ENCODE measurements at places on chromosomes 5 and 9. TPM values are rescaled to one million over a fixed set of nuclear protein-coding genes. Genes with fewer than 3 reads are reported as not detected.
A peak's percentile ranks its signal among the peaks of the same experiment; 100 is the strongest.

APBA1 gene
- 0.44 TPM for total RNA-seq

LRRC14B gene
- not detected for total RNA-seq

CETN3 gene
- 29.3 TPM for total RNA-seq

SOHLH1 gene
- total RNA-seq = not detected

DNA sequence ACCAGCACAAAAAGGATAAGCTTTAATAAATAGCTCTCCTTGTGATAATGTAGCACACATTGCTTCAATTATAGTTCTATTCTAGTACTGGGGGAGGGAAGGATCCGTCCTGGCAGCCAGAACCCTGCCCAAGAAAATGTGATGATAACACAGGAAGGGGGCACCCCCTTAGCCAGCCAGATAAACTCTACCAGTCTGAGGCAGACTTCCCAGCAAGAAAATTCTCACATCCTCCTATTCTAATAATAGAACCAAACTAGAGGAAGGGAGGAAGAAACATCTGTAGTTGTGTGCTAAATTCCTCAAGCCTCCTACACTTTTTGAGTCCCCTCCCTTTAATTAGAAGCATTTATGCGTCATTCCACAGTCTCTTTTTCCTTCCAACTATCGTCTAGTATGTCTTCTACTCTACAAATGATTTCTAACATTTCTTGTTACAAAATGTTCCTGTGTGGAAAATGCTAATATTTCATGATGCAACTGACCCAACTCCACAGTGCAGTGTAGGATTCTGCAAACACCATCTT, 261.0 kb downstream of the SEMA5A start:
- H3K4me1 ChIP-seq = no peaks in the 10 kb centered on the region
- H3K4me3 ChIP-seq = no peak overlapping the region
- no peaks in the 10 kb centered on the region for H3K36me3 ChIP-seq

GRCh38 chr5:150289551-150290390, at the start of gene CAMK2A:
Gene CAMK2A (minus strand): TSS chr5:150289773. CDS start chr5:150289625, 148 bp downstream.
- no peak within 1 kb of the TSS for H3K4me3 ChIP-seq
- H3K36me3 ChIP-seq = no peaks in the 10 kb centered on the region
- no peak for DNase-seq

DNA sequence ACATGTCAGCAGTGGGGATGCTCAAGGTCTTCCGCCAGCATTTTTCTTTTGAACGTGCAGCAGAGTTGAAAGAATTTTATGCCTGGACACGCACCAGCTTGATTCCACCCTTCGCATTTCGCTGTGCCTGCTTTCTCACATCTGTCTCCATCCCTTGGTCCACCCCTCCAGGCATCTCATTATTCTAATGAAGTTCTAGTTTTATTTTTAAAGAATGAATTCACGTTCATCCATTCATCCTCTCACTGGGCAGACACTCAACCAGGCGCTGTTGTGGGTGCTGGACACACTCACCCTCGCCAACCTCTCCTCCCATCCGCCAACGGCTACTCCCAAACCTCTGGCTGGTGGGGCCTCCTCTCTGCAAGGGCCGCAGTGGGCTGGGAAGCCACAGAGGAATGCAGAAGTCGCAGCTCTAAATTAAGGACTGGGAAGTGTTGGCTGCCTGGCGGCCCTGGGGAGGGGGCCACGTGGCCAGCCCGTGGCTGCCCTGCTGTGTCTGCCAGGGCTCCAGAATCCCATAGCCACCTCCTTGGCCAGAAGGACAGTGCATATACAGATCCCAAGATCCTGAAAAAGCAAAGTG, 6.7 kb downstream of the SUSD3 start:
- H3K4me1 ChIP-seq = no peaks in the 10 kb centered on the region
- no peak overlapping the region for H3K4me3 ChIP-seq
- DNase-seq = no peak
- H3K27ac ChIP-seq = no peak overlapping the region
- H3K27me3 ChIP-seq = no peaks in the 10 kb centered on the region

- H3K27ac ChIP-seq = no peak within 1 kb of the TSS
- H3K4me3 ChIP-seq = no peak within 1 kb of the TSS
- H3K36me3 ChIP-seq = no peaks in the 10 kb centered on the region
- no peaks in the 10 kb centered on the region for H3K27me3 ChIP-seq
- DNase-seq = no peak
Observed at GRCh38 chr5:169637085-169637548, at the start of gene DOCK2. Gene DOCK2 (plus strand): TSS chr5:169637275. CDS start chr5:169637327, 52 bp downstream.

- no peaks in the 10 kb centered on the region for H3K36me3 ChIP-seq
- no peaks in the 10 kb centered on the region for H3K4me1 ChIP-seq
- no peak overlapping the region for H3K4me3 ChIP-seq
- H3K27me3 ChIP-seq = no peaks in the 10 kb centered on the region
- no peak for DNase-seq
- H3K27ac ChIP-seq = no peak overlapping the region
Observed at GRCh38 chr5:166111021-166111420, 2180.4 kb upstream of the WWC1 start.

DNA sequence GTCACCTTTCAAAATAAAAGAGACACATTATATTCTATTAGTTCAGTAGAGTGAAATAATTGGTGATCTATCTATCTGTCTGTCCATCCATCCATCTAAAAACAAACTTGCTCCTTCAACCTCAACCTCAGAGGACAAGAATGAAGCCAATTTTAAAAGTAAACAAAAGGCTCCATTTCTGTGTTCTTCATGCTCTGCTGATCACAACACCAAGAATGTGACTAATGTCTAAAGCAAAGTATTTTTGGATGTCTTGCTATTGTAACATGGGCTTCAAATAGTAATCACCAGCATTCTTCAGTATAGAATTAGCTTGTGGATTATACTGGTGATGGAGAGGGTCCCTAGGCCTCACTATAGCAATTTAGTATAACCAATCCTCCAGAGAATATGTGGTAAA, 1304.4 kb downstream of the MAT2B start:
- no peaks in the 10 kb centered on the region for H3K4me1 ChIP-seq
- no peaks in the 10 kb centered on the region for H3K36me3 ChIP-seq
- no peak overlapping the region for H3K27ac ChIP-seq

GRCh38 chr5:151676719-151677118, 10.0 kb downstream of the SPARC start:
- 0 out of 2 replicates have a peak, but pooled peaks cover 9% of the 10 kb centered on the region for H3K27me3 ChIP-seq
- no peak overlapping the region for H3K4me3 ChIP-seq
- H3K36me3 ChIP-seq = no peaks in the 10 kb centered on the region
- H3K4me1 ChIP-seq = no peaks in the 10 kb centered on the region
- no peak for DNase-seq

GRCh38 chr5:82356808-82357671, 78.9 kb upstream of the RPS23 start:
- peak; percentile 82 for DNase-seq
- H3K36me3 ChIP-seq = no peaks in the 10 kb centered on the region
- H3K4me3 ChIP-seq = peak overlapping the region; percentile 26
- peaks cover 6% of the 10 kb centered on the region for H3K4me1 ChIP-seq

- no peak overlapping the region for H3K27ac ChIP-seq
- DNase-seq = no peak
- no peaks in the 10 kb centered on the region for H3K27me3 ChIP-seq
- 0 out of 2 replicates have a peak, but pooled peaks cover 9% of the 10 kb centered on the region for H3K36me3 ChIP-seq
- H3K4me1 ChIP-seq = peaks cover 8% of the 10 kb centered on the region
- no peak overlapping the region for H3K4me3 ChIP-seq
Observed at GRCh38 chr5:131386779-131387178, 122.9 kb downstream of the CDC42SE2 start.

GRCh38 chr9:9112001-9112720, 1312.6 kb upstream of the DMAC1 start:
- H3K27me3 ChIP-seq = no peaks in the 10 kb centered on the region
- DNase-seq = no peak
- no peak overlapping the region for H3K4me3 ChIP-seq
- H3K4me1 ChIP-seq = no peaks in the 10 kb centered on the region
- H3K36me3 ChIP-seq = no peaks in the 10 kb centered on the region
- no peak overlapping the region for H3K27ac ChIP-seq

Measured in PC-9 (cell line).